ENCODE measurements at places on chromosomes 13 and 19.

DNA sequence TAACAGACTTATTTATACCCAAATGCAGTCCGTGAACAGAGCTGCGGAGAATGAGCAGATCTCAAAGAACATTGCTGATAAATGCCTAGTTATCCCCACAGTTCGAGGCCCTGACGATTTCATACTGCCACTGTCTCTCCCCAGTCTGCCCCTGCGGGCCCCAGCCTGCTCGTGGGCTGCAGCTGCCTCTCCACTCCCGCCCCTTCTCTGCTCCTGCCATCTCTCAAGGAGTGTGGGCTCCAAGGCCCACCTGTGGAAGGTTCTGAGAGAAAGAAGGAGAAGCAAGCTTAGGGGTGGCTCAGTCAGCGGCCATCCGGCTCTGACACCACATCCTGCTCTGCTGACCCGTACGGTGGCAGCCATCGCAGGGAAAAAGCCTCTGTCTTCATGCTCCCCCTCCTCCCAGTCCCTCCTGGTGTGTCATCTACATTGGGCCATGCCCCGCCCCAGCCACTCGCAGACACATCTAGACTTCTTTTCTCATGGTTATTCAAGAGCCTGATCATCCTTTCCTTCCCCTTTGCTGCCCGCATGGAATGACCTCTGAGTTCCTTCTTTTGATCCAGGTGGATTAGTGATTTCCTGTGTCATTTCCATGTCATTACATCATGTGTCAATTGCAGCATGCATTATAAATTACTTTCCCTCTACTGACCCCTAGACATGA is 52.0 kb downstream of the EPS15L1 start:
- no peak for DNase-seq

DNA sequence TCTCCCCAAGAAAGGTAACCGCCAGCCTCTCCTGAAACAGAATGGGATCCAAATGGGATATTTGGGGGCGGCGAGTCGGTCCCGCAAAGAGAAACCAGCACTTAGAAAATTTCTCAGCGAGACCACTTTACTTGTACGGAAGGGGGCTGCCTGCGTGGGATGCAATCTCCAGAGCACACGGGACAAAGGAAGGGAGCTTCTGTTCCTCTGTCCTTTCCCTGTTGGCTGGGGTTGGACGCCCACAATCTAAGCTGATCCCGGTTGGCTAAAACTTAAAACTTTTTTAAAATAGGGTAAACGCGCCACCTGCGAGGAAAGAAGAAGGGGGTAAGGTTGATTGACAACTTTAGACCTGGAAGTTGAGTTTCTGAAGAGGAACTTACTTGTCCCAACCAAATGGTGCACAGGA is 826 bp upstream of the BSG start:
- DNase-seq, result no peak

GRCh38 chr13:26677156-26677555 is 83.4 kb downstream of the GPR12 start:
- DNase-seq, result no peak

DNA sequence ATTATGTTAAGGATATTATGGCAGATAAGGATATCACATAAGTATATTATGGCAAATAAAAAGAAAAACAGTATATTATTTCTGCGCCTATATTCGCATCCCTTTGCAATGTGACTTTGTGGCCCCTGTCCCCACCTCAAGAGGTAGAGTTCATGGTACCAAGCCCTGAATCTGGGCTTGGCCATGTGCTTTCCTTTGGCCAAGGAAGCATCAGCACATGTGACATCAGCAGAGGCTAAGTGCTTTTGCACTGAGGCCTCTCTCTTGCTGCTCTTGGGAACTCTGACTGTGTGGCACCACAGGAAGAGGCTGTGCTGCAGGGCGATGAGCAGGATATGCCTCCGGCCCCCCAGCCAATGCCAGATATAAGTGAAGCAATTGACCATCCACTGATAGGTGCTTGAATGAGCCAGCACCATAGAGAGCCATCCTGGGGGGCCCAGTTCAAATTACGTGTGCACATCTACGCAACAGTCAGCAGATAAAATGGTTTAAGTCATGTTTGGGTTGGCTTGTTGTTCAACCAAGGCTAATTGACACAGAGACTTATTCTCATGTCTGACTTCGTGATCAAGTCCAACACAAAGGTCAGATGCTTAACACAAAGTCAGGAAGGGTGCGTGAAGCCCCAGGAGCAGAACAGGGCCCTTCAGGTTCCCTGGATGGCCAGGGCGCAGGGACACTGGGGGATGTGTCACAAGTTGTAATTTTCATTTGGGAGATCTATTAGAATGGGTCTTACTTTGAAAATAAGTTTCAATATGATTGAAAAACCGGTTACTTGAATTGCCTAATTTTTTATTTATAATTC is 173.3 kb downstream of the COL4A1 start:
- no peak for DNase-seq

GRCh38 chr13:101648766-101649487 is 196.5 kb downstream of the ITGBL1 start:
- DNase-seq, result no peak

GRCh38 chr19:3443840-3444694 is 36.3 kb downstream of the SMIM24 start:
- no peak for DNase-seq

GRCh38 chr19:18102916-18103542 is 5.5 kb downstream of the MAST3 start:
- no peak for DNase-seq

GRCh38 chr13:50358231-50359040 is 343.2 kb downstream of the KCNRG start:
- no peak for DNase-seq

GRCh38 chr13:22196777-22197176 is 525.9 kb downstream of the FGF9 start:
- DNase-seq, result no peak

DNA sequence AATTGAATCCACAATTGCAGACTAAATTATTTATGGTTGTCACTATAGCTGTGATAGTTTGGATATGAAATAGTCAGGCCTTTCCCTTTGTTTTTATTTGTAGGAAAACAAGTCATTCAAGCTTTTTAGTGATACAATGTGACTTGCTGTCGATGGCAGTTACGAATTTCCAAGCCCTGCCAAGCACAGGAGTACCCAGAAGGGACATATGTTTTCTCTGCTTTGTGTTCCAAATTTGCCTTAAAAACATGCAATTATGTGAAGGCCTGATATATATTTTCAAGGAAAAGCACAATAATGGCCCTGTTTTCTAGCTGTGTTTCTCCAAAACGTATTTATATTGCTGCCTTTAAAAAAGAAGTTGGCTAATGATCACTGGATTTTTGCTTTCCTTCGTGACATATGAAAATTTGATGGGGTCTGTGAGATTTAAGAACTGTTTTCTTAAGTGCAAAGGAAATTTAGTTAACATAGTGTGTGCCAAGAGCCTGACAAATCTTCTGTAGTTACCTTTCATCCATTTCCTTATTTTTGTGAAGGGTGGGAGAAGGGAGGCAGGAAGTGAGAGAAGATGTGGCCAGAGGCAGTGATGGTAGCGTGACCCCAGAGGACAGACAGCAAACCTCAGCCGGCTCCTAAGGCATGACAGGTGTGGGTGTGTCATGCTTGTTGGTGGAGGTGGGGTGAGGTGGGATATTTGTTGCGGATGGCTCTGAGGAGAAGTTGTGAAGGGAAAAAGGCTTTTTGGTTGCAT is 79.6 kb downstream of the TEX26 start:
- no peak for DNase-seq

DNA sequence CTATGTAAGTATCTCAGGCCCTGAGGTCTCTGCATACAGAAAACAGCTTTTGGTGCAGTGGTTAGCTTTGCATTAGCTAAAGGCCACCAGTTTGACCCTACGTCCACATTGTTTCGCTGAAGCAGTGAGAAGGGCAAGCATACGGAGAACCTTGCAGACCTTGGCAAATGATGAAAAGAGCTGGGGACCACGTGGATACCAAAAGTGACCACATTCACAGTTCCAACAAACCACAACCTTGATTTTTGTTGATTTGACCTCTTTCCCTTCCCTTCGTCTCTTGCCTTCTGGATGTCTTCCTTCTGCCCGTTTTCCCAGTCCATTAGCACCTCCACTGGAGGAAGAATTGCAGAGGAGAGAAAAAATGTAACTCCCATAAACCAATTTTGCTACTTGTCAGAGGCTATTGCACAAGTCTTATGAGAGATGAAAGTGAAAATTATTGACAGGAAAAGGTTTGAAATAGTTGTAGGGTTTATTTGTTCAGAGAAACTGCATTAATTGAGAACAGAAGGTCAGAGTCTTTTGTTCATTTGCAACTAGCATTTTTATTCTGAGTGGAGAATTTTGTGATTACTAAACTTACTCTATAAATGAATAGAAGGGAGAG is 293.9 kb upstream of the HTR2A start:
- no peak for DNase-seq

DNA sequence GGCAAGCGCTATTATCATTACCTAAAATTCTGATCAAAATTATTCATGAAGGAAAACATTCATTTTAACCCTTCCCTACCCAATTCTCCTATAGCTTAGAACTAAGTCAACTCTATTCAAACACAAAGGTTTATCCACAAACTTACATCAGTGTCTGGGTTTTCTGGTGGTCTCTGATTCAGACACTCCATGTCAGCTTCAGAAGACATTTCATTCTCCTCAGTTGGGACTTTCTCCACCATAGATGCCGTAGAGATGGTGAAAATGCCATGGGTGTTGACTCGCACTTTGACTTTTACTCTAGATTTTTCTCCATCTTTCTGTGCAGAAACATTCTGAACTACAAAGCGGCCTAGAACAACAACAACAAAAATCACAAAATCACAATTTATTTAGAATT is 16.3 kb downstream of the HSPH1 start:
- no peak for DNase-seq

DNA sequence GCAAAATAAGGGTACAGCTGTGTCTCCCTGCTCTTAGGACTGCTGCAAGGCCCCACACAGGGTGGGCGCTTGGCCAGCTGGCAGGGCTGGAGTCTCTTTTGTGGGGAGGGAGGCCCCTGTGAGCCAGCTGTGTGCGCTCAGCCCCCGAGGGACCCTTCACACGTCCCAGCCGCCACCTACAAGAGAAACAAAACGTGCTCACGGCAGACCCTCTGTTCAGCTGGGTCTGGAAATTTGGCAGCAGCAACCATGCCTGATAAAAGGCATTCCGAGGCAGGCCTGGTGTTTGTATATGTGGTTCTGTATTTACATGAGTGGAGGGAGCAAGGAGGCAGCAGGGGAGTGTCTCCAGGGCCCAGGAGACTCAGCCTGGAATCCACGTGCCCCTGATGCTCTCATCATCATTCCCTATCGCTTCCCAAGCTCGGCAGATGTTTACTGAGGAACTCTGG is 49.7 kb downstream of the CRTC1 start:
- DNase-seq, result no peak

DNA sequence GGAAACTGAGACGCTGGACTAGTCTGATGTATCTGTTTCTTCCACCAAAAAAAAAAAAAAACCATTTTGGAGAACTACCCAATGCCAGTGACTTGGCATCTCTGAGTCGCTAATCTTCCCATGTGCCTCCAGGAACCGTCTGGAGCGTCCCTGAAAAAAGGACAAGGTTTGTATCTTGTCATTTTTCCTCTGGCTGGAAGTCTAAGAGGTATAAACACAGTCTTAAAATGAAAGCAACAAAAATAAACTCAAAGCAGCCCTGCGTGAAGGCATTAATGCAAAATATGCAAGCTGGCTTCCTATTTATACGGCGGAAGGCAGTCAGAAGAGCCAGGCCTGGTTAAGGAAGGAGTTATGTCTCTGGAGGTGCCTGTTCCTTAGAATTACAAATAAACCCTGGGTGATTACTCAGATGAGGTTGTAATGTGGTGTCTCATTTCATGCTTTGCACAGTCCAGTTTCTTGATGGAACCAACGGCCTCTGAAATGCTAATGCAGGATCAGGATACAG is 20.3 kb downstream of the ACTN4 start:
- DNase-seq, result no peak
